ENCODE measurements at places on chromosomes 2 and 18. TPM values are rescaled to one million over a fixed set of nuclear protein-coding genes. Genes with fewer than 3 reads are reported as not detected.

The HS1BP3 gene
- total RNA-seq: 16.5 TPM

The CD28 gene
- total RNA-seq: not detected

The PAX3 gene
- total RNA-seq: not detected

The NMS gene
- total RNA-seq: not detected

The TUBA4B gene
- total RNA-seq: not detected

The SNTG2 gene
- 0.50 TPM for total RNA-seq

The ONECUT2 gene
- 110 TPM for total RNA-seq

The ALPG gene
- not detected for total RNA-seq

The COL5A2 gene
- total RNA-seq: 4.5 TPM

The INHBB gene
- 0.16 TPM for total RNA-seq

DNA sequence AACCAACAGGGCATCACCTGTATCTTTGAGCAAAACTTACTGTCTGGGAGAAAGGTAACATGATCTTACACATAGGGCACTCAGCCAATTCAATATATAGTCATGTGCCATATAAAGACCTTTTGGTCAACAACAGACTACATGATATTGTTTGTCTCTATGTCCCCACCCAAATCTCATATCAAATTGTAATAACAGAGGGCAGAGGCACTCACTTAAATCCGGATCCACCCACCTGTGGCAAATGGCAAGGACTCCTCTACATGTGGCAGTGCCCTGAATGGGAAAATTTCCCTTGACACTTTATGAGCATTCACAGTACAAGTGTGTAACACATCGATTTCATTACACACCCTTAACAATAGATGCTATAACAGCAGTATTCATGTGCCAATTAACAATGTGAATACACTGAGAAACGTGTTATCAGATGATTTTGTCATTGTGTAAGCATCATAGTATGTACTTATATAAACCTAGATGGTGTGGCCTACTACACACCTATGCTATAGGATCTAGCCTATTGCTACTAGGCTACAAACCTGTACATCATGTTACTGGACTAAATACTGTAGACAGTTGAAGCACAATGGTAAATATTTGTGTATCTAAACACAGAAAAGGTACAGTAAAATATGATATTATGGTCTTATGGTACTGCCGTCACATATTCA lies 64.2 kb downstream of the STRADB start:
- DNase-seq: no peak

DNA sequence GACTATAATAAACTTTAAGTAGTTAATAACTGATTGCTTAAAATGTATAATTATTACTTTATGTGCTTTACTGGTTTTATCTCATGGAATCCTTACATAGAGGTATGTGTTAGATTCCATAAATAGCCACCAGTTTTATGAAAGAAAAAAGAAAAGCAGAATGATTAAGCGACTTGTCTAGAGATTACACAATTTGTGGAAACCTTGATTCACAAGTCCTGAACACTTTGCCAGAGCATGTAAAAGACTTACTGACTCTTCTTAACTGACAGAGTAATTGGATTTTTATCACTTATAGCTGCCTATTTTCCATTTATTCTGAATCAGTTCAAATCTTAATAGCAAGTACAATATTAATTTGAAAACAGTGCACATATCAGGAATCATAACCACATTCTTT lies 448.7 kb upstream of the NETO1 start:
- DNase-seq: no peak

- DNase-seq: no peak
These were observed 420.3 kb upstream of the FSIP2 start for GRCh38 chr2:185318271-185318724.

DNA sequence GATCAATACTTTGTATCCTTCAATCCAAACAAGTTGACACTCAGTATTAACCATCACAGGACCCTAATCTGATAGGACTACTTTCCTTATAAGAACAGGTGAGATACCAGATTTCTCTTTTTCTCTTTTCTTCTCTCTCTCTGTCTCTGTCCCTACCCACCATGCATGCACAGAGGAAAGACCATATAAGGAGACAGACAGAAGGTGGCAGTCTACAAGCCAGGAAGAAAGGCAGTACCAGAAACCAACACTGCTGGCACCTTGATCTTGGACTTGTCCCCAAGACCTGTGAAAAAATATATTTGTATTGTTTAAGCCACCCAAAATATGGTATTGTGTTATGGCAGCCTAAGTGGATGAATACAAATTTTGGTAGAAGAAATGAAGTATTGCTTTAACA lies 156.2 kb upstream of the KCNH7 start:
- no peak for DNase-seq

DNA sequence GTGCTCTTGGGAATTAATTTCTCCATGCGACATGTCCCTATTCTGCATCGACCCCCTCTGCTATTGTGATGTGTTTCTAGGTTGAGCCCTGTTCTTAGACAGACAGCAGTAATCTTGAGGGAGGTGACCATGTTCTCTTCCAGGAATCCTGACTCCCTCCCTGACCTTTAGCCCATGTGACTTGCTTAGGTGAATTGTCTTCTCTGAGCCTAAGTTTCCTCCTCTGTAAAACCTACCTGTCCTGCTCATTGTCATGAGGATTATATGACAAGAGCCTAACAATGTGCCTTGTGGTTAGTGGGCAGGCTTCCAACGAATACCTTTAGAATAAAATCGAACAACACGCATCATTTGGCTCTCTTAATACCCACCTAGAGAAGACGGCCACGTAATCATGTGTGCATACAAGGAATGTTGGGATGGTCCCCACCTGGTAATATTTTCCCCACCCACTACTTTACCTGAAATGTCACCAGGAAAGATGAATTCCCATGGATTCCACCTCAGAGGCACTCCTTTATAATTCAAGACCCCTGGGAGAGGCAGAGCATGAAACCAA lies 59.8 kb downstream of the HAUS1 start:
- no peak for DNase-seq

DNA sequence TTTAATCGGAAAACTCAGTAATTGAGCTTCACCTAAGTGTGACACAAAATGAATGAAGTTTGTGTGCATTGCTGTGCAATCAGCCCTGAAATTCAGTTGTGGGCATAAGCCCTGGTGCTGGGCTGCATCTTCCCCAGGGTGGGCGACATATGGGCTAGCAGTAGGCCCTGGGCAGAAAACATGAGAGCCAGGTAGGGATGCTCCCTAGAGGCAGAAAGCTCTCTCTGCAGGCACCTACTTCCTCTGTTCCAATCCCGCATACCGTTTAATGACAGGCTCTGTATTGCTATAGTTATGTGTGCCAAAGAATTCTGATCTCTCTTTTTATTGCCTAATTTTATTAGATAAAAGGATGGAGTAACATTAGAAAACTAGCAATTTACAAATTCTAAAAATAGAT lies 456.7 kb downstream of the NRXN1 start:
- no peak for DNase-seq

DNA sequence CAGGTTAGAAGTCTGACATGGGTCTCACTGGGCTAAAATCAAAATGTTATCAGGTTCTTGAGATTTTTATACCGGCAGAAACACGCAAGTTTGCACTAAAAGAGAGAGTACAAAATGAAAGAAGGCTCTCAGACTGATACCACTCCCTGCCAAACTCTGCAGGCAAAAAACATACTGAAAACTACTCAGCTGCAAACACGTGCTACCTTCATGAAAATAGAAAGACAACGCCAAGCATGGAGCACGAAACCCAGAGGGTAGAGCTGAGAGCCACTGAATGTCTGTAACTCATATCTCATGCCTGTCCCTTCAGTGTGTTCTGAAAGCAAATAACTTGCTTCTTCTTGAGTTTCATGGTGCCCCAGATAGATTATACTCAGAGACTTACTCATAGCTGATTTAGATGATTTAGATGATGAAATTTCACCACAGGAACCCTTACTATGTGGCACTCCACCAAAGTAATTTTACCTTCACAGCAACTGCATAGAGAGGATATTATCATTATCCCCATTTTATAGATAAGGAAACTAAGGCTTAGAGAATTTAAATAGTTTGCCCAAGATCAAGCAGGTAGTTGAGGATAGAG lies 313.0 kb upstream of the SLC39A10 start:
- DNase-seq: no peak

DNA sequence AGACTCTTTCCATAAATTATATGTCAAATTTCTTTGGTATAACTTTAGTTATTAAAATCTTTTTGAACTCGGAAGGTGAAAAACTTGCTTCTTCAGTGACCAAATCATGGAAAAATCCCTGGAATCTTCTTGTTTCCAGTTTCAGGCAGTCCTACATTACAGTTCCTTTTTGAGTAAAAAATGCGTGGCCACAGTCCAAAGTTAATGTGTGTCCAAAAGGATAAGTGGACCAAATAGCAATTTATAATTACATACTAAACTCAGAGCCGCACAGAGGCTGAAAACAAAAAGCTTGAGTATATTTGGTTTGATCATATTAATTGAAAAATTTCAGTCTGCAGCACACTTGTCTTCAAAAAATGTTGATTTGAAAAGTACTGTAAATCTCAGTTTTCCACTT lies 28.4 kb upstream of the DYNC2LI1 start:
- DNase-seq: no peak

DNA sequence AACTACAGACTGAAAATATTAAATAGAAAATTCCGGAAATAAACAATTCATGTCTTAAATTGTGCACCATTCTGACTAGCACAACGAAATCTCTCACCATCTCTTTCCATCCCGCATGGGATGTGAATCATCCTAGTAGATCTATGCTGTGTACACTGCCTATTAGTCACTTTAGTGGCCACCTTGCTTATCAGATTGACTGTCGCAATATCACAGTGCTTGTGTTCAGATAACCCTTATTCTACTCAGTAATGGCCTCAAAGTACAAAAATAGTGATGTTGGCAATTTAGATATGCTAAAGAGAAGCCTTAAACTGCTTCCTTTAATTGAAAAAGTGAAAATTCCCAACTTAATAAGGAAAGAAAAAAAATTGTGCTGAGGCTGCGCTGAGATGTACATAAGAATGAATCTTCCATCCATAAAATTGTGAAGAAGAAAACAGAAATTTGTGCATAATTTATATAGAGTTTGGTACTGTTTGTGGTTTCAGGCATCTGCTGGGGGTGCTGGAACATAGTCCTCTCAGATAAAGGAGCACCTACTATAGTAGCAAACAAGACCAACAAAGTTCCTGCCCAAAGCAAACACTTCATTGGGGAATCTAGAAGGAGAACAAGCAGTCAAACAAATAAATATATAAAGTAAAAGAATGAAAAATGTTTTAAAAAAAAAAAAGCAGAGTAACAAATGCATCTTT lies 12.0 kb downstream of the PSMD1 start:
- DNase-seq: no peak

- no peak for DNase-seq
These were observed 85.3 kb upstream of the KLHL29 start for GRCh38 chr2:23299476-23300195.

DNA sequence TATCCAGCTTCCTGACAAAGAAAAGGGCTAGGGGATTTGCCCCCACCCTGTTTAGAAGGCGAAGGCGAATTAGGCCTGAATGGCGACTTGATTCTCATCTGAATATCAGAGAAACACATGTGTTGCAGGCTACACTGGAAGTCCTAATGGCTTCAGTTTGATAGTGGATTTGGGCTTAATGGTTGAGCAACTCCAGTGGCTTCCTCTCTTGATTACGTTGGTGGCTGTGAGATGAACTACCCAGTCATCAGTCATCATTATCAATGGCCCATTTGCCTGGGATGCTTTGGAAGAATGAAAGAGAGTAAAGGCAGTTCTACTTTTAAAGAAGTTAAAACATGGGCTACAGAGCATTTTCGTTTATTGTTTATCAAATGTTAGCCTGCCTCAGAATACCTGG lies 60.9 kb upstream of the IL1R1 start:
- DNase-seq: no peak

- DNase-seq: no peak
These were observed 12.1 kb upstream of the PXDN start for GRCh38 chr2:1756456-1756855.

GRCh38 chr18:74587441-74587840 lies 10.2 kb upstream of the ZNF407 start:
- no peak for DNase-seq

GRCh38 chr18:39340418-39340817 lies 1774.8 kb upstream of the CELF4 start:
- DNase-seq: no peak

DNA sequence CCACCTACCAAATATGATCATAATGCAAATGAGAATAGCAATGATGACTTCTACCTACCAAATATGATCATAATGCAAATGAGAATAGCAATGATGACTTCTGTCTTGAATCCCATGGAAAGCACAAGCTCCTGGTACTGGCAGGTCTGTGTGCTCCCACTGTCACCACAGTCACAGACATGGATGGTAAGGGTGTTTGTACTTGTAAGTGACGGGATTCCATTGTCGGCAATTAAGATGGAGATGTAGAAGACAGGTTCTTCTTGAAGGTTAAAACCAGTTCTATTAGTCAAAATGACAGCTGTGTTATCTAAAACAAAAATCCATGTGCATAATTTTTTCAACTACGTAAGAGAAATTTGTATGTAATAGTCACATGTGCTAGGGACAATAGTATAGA lies 95.0 kb downstream of the CDH19 start:
- DNase-seq: no peak

GRCh38 chr2:106117347-106117746 lies 76.8 kb downstream of the UXS1 start:
- no peak for DNase-seq

DNA sequence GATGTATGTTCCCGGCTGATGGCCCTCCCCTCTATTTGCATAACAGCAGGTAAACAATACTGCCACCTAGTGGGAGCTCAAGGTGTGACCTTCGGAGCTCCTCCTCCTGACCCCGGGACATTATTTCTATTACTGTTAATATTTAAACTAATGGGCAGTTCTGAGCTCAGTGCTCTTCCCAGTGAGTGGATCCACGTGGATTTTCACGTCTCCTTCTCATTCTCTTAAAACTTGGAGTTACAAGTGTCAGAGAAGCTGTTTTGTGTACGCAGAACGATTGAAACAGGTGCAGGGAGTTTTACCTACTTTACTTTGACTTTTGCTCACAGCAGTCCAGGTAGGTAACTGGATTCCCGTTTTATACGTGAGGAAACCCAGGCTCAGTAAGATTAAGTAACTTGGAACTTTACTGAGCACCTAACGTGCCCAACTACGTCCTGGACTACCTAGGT lies 127.3 kb downstream of the PRKCE start:
- no peak for DNase-seq

- DNase-seq: no peak
These were observed 74.7 kb upstream of the PPM1B start for GRCh38 chr2:44093970-44094369.

DNA sequence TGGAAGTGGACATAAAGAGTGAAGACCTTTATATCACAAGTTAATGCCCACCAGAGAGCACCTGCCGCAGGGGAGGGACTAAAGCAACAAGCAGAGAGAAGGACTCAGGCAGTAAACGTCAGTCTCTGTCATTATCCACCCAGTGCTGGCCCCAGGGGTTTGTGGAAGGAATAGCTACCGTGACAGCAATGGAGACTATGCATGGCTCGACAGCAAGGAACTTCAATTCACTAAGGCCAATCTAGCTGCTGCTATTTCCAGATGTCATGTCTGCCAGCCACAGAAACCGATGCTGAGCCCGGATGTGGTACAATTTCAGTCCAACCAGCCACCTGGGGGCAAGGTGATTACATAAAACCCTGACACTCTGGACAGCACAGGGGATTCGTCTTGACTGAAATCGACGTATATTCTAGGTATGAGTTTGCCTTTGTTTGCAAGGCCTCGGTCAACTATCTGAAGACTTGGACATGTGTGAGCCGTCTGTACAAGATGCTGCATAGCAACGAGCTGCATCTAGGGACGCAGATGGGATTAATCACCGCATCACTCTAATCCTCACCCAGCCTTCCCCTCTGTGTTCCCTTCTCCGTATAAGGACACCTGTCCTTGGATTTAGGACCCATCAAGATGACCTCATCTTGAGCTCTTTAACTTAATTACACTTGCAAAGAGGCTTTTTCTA lies 154.1 kb upstream of the SH3BP4 start:
- no peak for DNase-seq
